MCF 10A (cell line): ENCODE measurements at places on chromosomes 7 and 10. TPM values are rescaled to one million over a fixed set of nuclear protein-coding genes. Genes with fewer than 3 reads are reported as not detected.

DNA sequence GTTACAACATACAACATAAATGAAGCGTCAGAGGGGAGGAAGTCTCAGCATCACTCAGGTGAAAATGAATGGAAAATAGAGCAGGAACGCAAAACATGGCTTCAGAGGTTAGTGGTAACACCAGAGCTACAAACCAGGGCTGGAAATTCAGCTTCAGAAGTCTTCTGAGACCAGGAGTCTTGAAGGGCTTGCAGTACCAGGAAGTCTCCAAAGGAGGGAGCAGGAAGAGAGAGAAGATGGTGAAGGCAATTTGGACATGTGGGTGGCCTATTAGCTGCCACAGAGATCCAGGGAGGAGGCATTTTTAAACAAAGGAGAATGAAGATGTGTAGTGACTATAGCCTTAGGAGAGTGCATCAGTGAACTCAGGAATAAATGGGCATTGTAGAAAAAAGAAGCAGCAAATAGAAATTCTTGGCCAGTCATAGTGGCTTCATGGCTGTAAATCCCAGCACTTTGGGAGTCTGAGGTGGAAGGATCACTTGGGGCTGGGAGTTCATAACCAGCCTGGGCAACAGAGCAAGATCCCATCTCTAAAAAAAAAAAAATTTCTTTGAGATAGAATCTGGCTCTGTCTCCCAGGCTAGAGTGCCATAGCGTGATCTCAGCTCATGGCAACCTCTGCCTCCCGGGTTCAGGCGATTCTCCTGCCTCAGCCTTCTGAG, 9.3 kb upstream of the TET1 start:
- peaks cover 8% of the 10 kb centered on the region for H3K36me3 ChIP-seq
- no peak overlapping the region for H3K4me3 ChIP-seq
- DNase-seq = peak; percentile 82
- no peak overlapping the region for H3K27ac ChIP-seq
- no peaks in the 10 kb centered on the region for H3K27me3 ChIP-seq
- peaks cover 7% of the 10 kb centered on the region for H3K4me1 ChIP-seq

- no peaks in the 10 kb centered on the region for H3K36me3 ChIP-seq
- peak overlapping the region; percentile 61 for H3K27ac ChIP-seq
- no peak for DNase-seq
- H3K27me3 ChIP-seq = no peaks in the 10 kb centered on the region
These were observed 408 bp upstream of the MINDY4 start for GRCh38 chr7:30770845-30771173.

GRCh38 chr7:66921918-66922486, 977 bp downstream of the TMEM248 start:
- H3K4me1 ChIP-seq = peaks cover 11% of the 10 kb centered on the region
- no peaks in the 10 kb centered on the region for H3K27me3 ChIP-seq
- peaks cover 26% of the 10 kb centered on the region for H3K36me3 ChIP-seq
- peak overlapping the region; percentile 85 for H3K4me3 ChIP-seq

- no peak overlapping the region for H3K4me3 ChIP-seq
- no peak overlapping the region for H3K27ac ChIP-seq
These were observed 24.9 kb upstream of the NPS start for GRCh38 chr10:127524229-127524628.

The ZNF25 gene
- 7.2 TPM in 2 replicates for total RNA-seq

- no peaks in the 10 kb centered on the region for H3K36me3 ChIP-seq
- peaks cover 45% of the 10 kb centered on the region for H3K27me3 ChIP-seq
- no peak for DNase-seq
- no peaks in the 10 kb centered on the region for H3K4me1 ChIP-seq
- no peak overlapping the region for H3K4me3 ChIP-seq
- H3K27ac ChIP-seq = no peak overlapping the region
These were observed 68.8 kb upstream of the WDR11 start for GRCh38 chr10:120782336-120782735.

DNA sequence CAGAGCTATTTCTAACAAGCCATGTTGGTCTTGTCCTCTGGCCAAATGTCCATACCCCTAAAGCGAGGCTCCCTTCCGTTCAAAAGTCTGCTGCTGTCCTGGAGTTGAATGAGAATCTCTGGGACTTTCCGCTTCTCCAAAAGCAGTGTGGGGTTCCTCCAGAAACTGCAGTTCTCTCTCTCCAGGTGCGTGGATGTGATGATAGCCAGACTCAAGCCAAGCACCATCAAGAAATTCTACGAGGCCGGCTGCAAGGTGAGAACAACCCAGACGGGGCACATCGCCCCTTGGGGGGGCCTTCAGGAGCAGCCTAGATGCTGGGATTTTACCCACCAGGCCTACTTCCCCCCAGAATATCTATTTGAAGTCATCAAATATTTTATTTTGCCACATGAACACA, 26.5 kb downstream of the BTBD16 start:
- H3K4me1 ChIP-seq = peaks cover 46% of the 10 kb centered on the region
- no peak for DNase-seq
- no peak overlapping the region for H3K27ac ChIP-seq
- peaks cover 6% of the 10 kb centered on the region for H3K36me3 ChIP-seq

The TEX47 gene
- not detected in 2 replicates for total RNA-seq

DNA sequence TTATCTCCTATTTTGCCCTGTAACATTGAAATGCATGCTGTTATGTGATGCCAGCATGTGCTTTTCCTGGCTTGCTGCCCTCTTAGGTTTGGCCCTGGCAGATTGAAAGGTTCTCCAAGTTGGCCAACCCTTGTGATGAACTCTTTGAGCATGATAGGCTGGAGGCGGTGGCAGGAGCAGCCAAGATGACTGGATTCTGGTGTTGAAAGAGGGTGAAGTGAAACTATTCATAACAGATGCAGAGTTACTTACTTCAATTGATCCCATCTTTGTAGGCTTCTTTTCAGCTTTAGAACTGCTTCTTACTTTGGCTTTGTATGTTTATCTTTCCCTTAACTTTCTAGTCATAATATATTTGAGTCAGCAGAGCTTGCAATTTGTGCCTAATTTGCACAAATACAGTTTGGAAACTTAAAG, 57.6 kb downstream of the BICC1 start:
- no peaks in the 10 kb centered on the region for H3K27me3 ChIP-seq
- no peak for DNase-seq
- peaks cover 13% of the 10 kb centered on the region for H3K36me3 ChIP-seq
- H3K27ac ChIP-seq = no peak overlapping the region
